ENCODE measurements at places on chromosomes 12 and 14.

GRCh38 chr12:110885152-110885840, 35.1 kb downstream of the MYL2 start:
- DNase-seq, result no peak

- DNase-seq, result no peak
Measured at GRCh38 chr12:123983822-123984485, 10.9 kb downstream of the ZNF664 start.

GRCh38 chr14:49768301-49769121, 558 bp downstream of the KLHDC2 start:
- DNase-seq, result peak; percentile 52

- no peak for DNase-seq
Measured at GRCh38 chr14:76926521-76927251, 100.5 kb downstream of the LRRC74A start.

GRCh38 chr14:60092526-60092920, 800 bp downstream of the PCNX4 start:
- DNase-seq, result no peak

All from stimulated activated CD8-positive, alpha-beta memory T cell treated with anti-CD3 and anti-CD28 coated beads, Interleukin-15, amount 100 ng/mL, for 48 hours (primary cell).